Upper lobe of left lung (tissue), 6 donors: ENCODE measurements at places on chromosomes 7 and 10. TPM values are rescaled to one million over a fixed set of nuclear protein-coding genes. Genes with fewer than 3 reads are reported as not detected.

GRCh38 chr10:74624501-74624900, 201.9 kb upstream of the KAT6B start:
- no peak for DNase-seq
- no peaks in the 10 kb centered on the region for H3K36me3 ChIP-seq
- no peaks in the 10 kb centered on the region for H3K27me3 ChIP-seq

- H3K36me3 ChIP-seq = no peaks in the 10 kb centered on the region
- DNase-seq = no peak
- H3K4me3 ChIP-seq = no peak overlapping the region
- no peaks in the 10 kb centered on the region for H3K4me1 ChIP-seq
- H3K27ac ChIP-seq = peak overlapping the region; percentile 8
Observed at GRCh38 chr10:95784279-95784913, 28.4 kb downstream of the ENTPD1 start.

DNA sequence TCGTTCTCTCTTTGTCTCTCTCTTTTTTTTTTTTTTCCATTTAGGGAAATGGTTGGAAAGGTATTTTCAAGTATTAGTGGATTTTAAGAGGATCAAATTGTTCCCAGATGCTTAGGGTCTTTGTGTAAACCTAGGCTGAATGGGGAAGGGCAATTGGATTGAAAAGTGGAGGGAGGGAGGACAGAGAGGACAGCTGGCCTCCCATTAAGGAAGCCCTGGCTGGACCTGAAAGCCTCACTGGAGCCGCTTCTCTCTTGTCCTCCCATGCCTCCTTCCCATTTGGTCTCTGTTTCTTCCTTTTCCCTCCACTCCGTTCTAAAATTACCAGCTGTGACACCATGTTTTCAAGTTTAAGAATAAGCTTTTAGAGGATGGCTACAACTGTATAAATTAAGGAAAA, 104.1 kb downstream of the TACC2 start:
- H3K27me3 ChIP-seq = no peaks in the 10 kb centered on the region
- no peaks in the 10 kb centered on the region for H3K36me3 ChIP-seq
- no peaks in the 10 kb centered on the region for H3K4me1 ChIP-seq
- no peak overlapping the region for H3K27ac ChIP-seq

- DNase-seq = no peak
- no peak overlapping the region for H3K27ac ChIP-seq
- H3K4me1 ChIP-seq = no peaks in the 10 kb centered on the region
- no peaks in the 10 kb centered on the region for H3K36me3 ChIP-seq
- H3K27me3 ChIP-seq = no peaks in the 10 kb centered on the region
- no peak overlapping the region for H3K4me3 ChIP-seq
Observed at GRCh38 chr10:2456834-2457233, 610.5 kb upstream of the PFKP start.

GRCh38 chr10:79049931-79050895, 18.6 kb upstream of the ZMIZ1 start:
- H3K4me3 ChIP-seq = no peak overlapping the region
- DNase-seq = peak; percentile 17
- H3K27ac ChIP-seq = no peak overlapping the region
- H3K4me1 ChIP-seq = peaks cover 71% of the 10 kb centered on the region

Gene IGFBP1
- total RNA-seq = not detected

Gene FAM107B
- total RNA-seq = 44.0 TPM

Gene ANTXRL
- not detected for total RNA-seq

GRCh38 chr7:39621784-39622411, 1.5 kb upstream of the RALA start:
- peaks cover 32% of the 10 kb centered on the region for H3K4me1 ChIP-seq
- no peaks in the 10 kb centered on the region for H3K36me3 ChIP-seq
- DNase-seq = no peak
- H3K27me3 ChIP-seq = no peaks in the 10 kb centered on the region

Gene CFAP69
- total RNA-seq = 4.8 TPM

GRCh38 chr7:158278745-158279320, 308.8 kb downstream of the PTPRN2 start:
- H3K4me3 ChIP-seq = no peak overlapping the region
- no peaks in the 10 kb centered on the region for H3K27me3 ChIP-seq
- H3K27ac ChIP-seq = no peak overlapping the region
- peak; percentile 19 for DNase-seq

Gene SLC13A1
- total RNA-seq = not detected

Gene HSPA12A
- total RNA-seq = 4.6 TPM

GRCh38 chr7:19024261-19024660, 93.2 kb downstream of the TWIST1 start:
- H3K4me1 ChIP-seq = no peaks in the 10 kb centered on the region
- no peak overlapping the region for H3K4me3 ChIP-seq
- no peaks in the 10 kb centered on the region for H3K36me3 ChIP-seq
- no peaks in the 10 kb centered on the region for H3K27me3 ChIP-seq
- DNase-seq = no peak

Gene CYP26C1
- total RNA-seq = 0.46 TPM

Gene KIF20B
- 2.7 TPM for total RNA-seq

Gene COL13A1
- 15.1 TPM for total RNA-seq

GRCh38 chr7:45689797-45690761, 115.9 kb downstream of the ADCY1 start:
- no peaks in the 10 kb centered on the region for H3K27me3 ChIP-seq
- no peak overlapping the region for H3K27ac ChIP-seq
- no peaks in the 10 kb centered on the region for H3K36me3 ChIP-seq
- peak; percentile 10 for DNase-seq
- H3K4me1 ChIP-seq = peaks cover 8% of the 10 kb centered on the region

DNA sequence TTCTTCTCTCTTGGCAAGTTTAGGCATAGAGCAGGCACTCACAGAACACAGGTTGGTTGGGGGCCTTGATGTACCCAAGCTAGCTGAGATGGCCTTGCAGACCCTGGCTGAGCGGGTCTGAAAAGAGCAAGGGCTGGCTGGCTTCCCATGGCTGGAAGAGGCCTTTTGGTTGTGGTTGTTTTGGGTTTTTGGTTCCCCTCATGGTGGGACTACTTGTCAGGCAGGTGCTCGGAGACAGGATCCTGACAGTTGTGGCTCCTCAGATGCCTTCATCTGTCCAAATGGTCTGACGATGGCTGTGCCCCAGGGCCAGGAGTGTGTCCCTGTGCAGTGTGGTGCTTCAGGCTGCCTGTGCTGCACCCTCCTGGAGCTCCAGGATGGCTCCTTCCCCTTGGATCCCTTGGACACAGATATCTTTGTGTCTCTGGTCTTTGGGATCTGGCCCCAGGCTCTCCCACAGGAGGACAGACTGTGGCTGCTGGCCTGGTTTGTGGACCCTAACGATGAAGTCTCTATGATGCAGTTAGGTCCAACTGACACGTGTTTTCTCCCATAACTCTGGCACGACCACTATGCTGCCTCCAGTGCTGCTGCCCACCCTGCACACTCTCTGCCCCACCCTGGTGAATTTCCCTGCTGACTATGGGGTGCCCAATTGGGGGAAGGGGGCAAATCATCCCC, 321.5 kb upstream of the ZNF32 start:
- peaks cover 4% of the 10 kb centered on the region for H3K4me1 ChIP-seq
- H3K27ac ChIP-seq = no peak overlapping the region
- DNase-seq = no peak
- no peaks in the 10 kb centered on the region for H3K27me3 ChIP-seq
- no peak overlapping the region for H3K4me3 ChIP-seq
